ENCODE measurements at places on chromosomes 16 and 17.

- no peak for DNase-seq
Observed at GRCh38 chr17:50328363-50329325, 17.3 kb upstream of the XYLT2 start.

GRCh38 chr17:45170931-45171337 is 9.3 kb downstream of the HEXIM2 start:
- peak; percentile 78 for DNase-seq

- DNase-seq = no peak
Observed at GRCh38 chr17:62750631-62751051, 57.5 kb downstream of the MARCHF10 start.

DNA sequence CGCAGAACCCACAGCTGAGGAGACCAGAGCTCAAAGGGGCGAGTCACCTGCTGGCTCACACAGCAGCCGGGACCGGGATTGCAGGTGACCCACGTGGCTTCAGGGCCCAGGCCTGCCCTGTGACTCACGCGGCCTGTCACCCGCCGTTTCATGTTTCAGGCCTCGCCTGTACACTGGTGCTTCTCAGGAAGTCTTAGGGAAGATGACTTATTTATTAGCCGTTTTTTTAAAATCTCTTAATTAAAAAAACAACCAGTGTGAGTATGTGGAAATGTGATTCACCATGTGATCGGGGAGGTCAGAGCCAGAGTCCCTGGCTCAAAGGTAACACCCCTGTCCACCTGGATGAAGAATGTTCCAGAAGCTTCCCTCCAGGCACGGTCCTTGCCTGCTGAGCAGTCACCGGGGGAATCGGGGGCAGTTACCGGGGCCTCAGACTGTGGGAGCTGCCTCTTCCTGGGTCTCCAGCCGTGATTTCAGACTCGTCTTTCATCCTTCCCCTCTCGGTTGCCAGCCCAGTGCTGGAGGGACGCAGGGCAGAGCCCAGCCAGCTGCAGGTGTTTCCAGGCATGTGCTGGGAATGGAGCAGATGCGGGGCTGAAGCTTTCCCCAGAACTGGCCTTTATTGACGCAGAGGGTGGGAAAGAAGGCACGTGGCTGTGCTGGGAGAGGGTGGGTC is 49.3 kb downstream of the CMIP start:
- peak; percentile 57 for DNase-seq

GRCh38 chr16:66159987-66160386 is 206.5 kb upstream of the CDH5 start:
- DNase-seq = no peak

DNA sequence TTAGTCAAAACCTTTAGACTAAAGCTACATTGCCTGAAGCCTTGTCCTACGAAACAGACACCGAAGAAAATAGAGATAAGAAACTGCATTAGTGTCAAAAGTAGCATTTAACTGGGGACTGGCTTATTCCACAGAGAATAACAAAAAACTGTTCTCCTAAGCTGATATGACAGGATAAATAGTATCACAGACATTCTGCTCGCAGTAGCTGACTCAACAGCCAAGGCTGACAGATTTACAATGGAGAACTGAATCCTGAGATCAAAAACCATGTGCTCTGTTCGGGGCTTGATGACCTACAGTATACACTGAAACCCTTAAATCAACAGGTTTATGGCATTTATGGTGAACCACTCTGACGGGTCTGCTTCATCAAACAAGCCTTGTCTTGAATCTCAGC is 25.5 kb downstream of the ADAMTS18 start:
- no peak for DNase-seq

DNA sequence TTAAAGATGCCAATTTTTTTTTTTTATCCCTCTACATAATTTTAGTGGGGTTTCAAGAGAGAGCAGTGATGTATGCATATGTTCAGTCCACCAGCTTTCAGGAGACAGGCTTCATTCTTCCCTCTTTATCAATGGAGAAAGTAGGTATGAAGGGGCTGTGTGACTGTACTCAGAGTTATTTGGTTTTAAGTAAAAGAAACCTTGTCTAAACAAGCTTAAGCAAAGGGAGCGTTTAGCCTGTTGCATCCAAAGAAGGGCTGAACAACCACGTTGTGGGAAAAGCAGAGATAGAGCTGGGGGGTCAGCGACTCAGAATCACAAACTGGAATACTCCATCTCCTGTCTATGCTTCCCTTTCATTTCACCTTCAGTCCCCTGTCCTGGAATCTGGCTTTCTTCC is 50.4 kb upstream of the HAS3 start:
- DNase-seq = no peak

- no peak for DNase-seq
Observed at GRCh38 chr16:3718019-3718391, 681 bp upstream of the TRAP1 start.

GRCh38 chr17:835263-835662 is 53.1 kb downstream of the MRM3 start:
- no peak for DNase-seq

DNA sequence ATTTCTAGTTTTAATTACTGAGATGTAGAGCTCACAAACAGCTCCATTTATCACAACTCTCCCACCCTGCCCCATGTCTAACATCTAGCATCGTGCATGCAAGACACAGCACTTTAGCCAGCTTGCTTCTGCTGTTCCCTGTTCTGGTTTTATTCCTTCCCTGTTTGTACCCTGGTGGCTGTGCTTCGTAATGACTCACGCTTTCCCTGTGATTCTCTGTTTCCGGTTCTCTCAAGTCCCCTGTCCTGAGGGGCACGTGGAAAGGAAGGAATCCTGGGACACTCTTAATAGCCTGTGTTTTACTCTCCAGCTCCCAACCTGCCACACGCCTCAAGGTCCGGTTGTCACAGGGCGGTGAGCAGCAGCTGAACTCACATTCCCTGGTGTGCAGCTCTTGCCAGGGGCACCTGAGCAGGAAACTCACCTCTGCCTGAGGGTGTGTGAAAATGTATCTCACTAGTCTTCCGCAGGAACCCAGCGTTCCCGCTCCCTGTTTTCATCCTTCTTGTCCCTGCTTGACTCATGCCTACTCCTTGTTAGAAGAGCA is 10.6 kb downstream of the SHISA6 start:
- DNase-seq = no peak

DNA sequence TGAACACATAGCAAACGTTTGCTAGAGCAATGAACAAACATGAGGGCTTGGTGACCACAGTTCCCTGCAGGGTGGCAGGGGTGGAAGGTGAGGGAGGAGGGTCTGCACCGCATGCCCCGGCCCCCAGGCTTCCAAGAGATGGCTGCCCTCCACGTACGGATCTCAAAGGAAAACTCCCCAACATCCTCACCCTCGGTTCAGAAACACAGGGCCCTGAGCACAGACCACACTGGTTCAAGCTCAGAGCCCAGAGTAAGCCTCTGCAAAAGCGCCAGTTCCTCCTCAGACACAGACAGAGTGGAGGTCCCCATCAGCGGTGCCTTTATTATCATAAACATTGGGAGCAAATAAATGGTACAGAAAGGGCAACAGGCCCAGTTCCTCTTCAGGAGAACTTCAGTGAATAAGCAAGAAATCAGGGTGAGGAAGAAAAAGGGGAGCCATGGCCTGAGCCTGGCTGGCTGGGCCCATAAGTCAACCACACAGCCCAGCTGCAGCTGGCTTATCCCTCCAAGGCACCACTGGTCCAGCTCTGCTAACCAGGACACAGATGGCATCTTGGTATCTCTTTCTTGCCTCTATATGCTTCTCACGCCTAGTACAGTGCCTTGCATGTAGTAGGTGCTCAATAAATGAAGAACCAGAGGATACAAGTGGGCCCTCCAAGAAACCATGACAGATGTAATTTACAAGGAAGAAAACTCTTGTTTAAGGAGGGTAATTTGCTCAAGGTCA is 11.0 kb downstream of the MPO start:
- no peak for DNase-seq

DNA sequence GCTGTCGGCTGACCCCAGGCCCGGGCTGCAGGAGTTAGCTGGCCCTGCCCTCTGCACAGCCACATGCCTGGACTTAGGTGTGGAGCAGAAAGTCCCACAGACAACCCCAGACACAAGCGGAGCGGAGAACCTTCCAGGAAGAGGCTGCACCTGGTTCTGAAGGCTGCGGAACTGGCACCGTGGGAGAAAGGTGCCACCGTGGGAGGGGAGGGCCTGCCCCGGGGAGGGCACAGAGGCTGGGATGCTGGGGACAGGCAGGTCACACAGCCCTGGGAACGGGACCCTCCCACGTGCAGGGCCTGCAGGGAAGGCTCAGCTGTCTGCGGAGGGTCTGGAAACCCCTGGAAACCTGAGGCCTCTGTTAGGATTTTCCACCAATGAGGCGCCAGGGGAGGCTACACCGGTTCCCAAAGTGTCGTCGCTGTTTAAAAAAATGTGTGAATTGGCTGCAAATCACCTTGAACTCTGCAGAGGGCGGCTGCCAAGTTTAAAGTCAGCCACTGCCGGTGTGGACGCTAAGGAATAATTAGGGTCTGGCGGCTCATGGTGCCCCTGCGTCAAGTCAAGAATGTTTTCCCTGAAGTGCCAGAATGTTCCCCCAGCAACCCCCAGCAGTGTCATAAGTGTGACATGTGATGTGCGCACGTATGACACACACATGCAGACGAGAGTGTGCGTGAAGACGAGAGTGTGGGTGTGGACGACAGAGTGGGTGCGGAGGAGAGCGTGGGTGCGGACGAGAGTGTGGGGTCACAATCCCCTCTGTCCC is 50.9 kb upstream of the PABPN1L start:
- DNase-seq = no peak
